ENCODE measurements at places on chromosomes 13 and 19.

DNA sequence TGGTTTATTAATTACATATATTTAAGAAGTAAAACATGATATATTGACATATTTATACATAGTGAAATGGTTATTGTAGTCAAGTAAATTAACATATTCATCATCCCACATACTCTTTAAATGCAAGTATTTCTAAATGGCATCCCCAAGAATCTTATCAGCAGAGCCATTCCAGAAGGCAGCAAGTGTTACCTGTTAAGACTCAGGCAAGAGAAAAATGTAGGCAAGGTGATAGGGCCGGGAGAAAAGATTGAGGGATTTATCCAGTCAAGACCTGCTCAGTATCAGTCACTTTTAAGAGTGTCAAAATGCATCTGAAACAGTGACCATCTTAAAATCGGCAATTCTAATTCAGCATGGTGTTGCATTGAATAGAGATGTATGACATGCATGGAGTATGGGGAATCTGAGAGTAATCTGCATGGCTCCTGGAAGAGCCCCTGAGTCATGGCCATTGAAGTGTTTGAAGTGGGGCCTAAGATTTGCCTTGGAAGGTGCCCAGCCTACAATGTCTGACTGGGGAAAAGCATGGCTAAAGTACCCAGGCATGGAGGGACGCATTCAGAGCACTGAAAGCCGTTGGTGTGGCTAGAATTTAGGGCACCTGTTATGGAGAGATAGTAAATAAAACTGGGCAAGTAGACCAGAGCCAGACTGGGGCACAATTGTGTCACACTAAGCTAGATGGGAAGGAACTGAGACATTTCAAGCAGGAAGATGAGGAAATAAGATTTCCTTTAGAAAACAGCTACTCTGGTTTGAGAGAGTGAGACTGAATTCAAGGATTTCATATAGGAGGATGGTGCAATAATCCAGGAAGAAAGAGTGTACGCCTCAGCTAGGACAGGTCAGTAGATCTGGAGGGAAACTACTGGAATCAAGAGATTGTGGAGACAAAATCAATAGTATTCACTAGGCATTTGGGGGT lies 25.0 kb upstream of the C1QTNF9B start:
- no peak for DNase-seq

DNA sequence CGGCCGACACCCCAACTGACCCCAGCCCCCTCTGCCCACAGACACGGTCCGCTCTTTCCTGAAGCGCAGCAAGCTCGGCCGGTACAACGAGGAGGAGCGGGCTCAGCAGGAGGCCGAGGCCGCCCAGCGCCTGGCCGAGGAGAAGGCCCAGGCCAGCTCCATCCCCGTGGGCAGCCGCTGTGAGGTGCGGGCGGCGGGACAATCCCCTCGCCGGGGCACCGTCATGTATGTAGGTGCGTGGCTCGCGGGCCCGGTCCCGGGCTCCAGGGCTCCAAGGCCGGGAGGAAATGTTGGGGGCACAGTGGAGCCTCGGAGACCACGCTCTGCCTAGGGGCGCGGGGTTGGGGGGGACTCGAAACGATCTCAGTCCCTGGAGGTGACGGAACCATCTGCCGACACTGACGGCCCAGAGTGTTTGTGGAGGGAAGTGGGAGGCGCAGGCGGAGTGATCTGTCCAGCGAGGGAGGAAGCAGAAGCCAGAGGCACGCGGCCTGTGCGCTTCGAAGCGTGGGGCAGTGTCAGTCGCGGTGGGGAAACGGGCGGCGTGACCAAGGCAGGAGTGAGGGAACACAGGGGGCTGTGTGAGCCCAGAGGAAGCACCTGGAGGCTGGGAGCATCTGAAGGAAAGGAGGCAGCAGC lies 6.3 kb downstream of the TBCB start:
- DNase-seq: no peak

DNA sequence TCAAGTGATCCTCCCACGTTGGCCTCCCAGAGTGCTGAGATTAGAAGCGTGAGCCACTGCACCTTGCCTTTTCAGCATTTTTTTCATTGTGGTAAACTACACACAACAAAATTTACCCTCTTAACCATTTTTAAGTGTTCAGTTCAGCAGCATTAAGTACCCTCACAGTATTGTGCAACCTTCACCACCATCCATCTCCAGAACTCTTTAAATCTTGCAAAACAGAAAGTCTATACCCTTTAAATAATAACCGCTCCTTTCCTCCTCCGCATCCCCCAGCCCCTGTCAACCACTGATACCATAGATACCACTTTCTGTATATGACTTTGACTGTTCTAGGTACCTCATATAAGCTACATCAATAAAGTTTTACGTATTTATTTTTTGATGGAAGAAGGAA lies 20.8 kb upstream of the CASP14 start:
- DNase-seq: no peak

DNA sequence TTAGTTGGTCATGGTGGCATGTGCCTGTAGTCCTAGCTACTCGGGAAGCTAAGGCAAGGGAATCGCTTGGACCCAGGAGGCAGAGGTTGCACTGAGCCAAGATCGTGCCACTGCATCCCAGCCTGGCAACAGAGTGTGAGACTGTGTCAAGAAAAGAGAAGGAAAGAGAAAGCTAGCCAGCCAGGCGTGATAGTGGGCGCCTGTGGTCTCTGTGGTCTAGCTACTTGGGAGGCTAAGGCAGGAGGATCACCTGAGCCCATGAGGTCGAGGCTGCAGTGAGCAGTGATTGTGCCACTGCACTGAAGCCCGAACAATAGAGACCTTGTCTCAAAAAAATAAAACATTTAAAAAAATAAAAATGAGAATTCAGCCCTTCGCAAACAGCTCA lies 33.3 kb downstream of the TIMM13 start:
- no peak for DNase-seq

DNA sequence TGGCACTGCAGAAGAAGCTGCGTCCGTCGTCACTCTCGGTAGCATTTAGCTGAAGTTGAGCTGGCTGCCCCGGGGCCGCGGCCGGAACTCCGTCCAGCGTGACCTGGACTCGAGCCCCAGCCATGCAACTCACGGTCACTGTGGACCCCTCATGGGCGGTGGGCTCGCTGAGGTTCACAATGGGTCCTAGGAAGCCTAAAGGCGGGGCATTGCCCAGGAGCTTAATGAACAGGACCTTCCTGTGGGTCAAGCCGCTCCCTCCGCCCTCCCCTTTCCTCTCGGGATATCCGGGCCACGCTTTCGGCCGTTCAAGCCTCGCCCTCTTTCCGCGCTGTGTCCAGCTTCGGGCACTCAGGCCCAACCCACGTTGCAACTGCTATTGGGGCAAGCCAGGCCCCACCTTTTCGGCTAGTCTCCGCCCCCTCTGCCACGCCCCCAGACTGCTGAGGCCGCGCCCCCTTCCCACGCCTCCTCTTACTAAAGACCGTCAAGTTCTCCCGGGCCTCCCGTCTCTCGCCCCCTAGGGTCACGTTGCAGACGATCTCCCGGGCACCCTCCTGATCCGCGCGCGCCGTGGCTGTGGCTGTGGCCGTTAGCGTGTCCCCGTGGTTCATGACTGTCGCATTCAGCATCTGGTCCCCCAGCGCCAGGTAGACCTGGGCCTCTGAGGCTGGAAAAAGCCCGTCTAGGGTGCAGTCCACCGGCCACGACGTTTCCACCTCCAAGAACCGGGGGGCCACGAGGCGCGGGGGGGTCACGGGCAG lies 1.4 kb upstream of the RAVER1 start:
- DNase-seq: peak; percentile 42

GRCh38 chr13:70856025-70856424 lies 747.8 kb upstream of the KLHL1 start:
- DNase-seq: no peak

GRCh38 chr13:99124794-99125316 lies 75.8 kb upstream of the UBAC2 start:
- DNase-seq: no peak

DNA sequence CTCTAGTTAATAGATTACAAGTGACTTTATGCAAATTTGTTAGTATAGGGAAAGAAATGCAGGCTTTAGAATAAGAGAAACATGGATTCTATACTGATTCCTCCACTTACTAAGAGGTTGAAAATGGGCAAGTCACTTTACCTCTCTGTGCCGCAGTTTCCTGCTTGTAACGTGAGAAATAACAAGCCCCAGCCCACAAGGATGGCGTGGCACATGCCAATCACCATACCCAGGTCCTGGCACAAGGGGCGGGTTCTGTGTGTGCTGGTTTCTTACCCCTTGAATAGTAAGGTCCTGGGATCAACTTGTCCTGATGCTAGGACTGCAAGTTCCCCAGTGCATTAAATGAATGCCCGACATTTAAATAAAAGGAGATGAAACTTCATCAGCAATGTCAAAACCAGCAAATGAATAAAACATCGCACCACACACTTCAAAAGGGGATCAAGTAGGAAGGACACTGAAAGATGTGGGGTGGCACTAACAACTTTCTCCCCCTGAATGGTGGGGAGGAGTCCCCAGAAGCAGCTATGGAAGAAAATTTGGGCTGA lies 7.9 kb upstream of the SIGLEC9 start:
- no peak for DNase-seq

- no peak for DNase-seq
Measured at GRCh38 chr19:21587117-21587461, 81.7 kb downstream of the ZNF429 start.

GRCh38 chr13:113365971-113366588 lies 2.1 kb upstream of the GRTP1 start:
- DNase-seq: no peak

DNA sequence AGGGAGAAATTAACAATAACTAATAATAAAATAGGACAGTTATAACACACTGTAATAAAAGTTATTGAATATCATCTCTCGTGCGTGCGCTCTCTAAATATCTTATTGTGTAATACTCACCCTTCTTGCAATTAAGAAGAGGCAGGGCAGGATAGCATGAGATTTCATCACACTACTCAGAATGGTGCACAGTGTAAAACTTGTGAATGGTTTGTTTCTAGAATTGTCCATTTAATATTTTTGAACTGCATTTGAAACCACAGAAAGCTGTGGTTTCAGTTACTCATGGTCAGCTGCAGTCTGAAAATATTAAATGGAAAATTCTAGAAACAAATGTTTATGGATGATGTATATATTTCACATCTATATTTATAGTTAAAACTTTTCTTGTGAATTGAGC lies 161.1 kb downstream of the DCT start:
- no peak for DNase-seq

DNA sequence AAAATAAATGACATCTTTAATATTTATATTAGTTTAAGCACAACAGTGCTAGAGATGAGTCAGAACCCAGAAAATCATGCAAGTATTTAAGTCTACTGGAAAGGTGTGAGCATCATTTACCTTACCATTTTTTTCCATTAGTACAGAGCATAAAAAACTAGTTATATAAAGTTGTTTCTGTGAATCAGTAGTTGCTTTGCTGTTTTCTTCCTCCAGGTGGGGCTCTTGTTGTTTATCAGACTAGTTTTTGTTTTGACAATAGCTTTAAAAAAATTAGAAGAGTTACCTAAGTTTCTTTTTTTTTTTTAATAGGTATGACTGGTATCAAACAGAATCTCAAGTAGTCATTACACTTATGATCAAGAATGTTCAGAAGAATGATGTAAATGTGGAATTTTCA lies 12.7 kb downstream of the SUGT1 start:
- DNase-seq: no peak

- DNase-seq: no peak
Measured at GRCh38 chr19:15976836-15977689, 28.3 kb downstream of the OR10H4 start.

DNA sequence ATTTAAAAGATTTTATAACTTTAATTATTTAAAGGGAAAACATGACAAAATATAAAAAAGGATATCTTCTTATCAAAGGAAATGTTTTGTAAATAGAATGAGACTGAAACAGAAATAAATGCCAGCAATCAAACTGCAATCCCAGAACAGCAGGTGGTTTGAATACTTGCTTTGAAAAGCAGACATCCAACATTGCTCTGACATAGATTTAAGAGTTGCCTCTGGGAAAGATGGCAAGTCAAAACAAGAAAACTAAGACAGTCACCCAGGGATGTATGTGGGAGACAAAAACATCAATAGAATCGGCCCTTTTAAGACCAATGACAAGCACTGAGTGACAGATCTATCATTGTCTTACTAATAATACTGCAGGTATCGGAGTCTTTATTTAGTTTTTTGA lies 789.7 kb upstream of the GPC6 start:
- no peak for DNase-seq

- no peak for DNase-seq
Measured at GRCh38 chr19:39282021-39282420, 13.8 kb downstream of the IFNL2 start.

DNA sequence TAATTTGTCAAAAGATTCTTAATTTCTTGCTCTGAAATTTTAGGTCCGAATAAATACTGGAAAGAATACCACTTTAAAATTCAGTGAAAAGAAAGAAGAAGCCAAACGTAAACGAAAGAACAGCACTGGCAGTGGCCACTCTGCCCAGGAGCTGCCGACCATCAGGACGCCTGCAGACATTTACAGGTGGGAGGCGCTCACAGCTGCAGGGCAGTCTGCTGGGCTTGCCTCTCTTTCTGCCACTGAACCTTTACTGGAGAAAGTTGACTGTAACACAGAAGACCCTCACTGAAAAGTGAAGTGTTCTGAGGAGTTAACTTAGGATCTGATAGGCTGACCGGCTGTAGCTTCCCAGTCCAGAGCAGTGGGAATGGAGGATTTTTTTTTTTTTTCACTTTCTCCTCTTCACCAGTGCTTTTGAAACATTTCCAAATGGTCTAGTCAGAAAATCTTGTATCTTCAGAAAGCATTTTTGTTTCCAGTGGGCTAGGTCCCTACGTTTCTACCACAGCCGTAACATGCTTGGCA lies 69.1 kb downstream of the URI1 start:
- no peak for DNase-seq

DNA sequence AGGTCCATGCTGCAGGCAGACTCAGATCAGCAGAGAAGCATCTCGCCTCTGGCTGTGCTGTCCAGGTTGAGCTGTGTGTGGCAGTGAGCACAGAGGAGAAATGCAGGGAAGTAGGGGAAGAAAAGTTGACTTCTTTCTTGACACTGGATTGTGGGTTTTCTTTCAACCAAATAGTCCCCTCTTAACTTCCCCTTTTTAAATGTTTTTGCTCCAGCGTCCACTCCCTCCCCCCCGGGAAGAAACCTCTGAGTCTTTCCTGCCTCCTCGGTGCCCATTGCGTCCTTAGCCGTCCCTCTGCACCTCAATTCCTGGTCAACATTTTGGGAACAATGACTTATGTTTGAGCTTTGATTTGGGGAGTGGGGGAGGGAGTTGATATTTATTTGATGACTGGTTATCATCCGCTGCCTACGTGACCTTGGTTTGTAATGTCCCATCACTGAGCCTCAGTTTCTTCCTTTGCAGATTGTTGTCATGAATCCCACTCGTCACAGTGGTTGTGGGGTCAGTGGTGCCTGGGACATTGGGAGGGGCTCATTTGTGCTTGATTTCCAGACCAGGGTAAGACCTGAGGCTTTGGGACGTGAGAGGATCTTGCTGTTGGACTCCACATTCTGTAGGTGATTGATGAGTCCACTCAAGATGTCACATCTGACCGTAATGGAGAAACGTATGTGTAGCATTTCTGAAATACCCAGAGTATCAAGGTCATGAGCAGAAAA lies at the start of gene LILRB2:
Gene LILRB2, minus strand, starts transcription at position 104 of the 722 bp plus-strand sequence. CDS start 614 bp downstream, outside the sequence.
- DNase-seq: no peak
